ENCODE measurements at places on chromosomes 12 and 14. TPM values are rescaled to one million over a fixed set of nuclear protein-coding genes. Genes with fewer than 3 reads are reported as not detected.

Gene RPGRIP1
- 0.16 TPM for total RNA-seq

Gene TBC1D30
- 72.2 TPM for total RNA-seq

Gene KCNA5
- 1.7 TPM for total RNA-seq

Gene SSTR1
- total RNA-seq = 14.8 TPM

Gene CFAP251
- 9.5 TPM for total RNA-seq

Gene KRT8
- total RNA-seq = not detected

Gene LYSET
- total RNA-seq = 8.6 TPM

Gene ING4
- 65.0 TPM for total RNA-seq

Gene SLC2A13
- 113 TPM for total RNA-seq

Gene SERPINA10
- total RNA-seq = not detected

Gene E2F7
- 1.4 TPM for total RNA-seq

Gene FAM186B
- total RNA-seq = not detected

Gene NEK9
- total RNA-seq = 37.7 TPM

Gene LMNTD1
- total RNA-seq = 1.1 TPM

Gene PTHLH
- total RNA-seq = not detected

Gene TCL1B
- not detected for total RNA-seq

Gene P2RX7
- 2.7 TPM for total RNA-seq

Gene FLRT2
- 154 TPM for total RNA-seq

Gene RASAL1
- 2.5 TPM for total RNA-seq

Gene DIP2B
- 60.0 TPM for total RNA-seq

Gene CABP1
- total RNA-seq = 3.1 TPM

Gene LBHD2
- total RNA-seq = not detected

Gene GPR68
- 5.9 TPM for total RNA-seq

Gene PLCZ1
- total RNA-seq = not detected

- DNase-seq = no peak
Observed at GRCh38 chr12:96007729-96008128, 11.6 kb upstream of the HAL start.

- DNase-seq = no peak
Observed at GRCh38 chr12:68675101-68675842, 11.5 kb upstream of the NUP107 start.

GRCh38 chr14:99445931-99446330 is 34.7 kb downstream of the SETD3 start:
- no peak for DNase-seq

- DNase-seq = no peak
Observed at GRCh38 chr14:104554608-104555429, 24.7 kb upstream of the C14orf180 start.

- DNase-seq = no peak
Observed at GRCh38 chr14:90557516-90557915, 160.7 kb downstream of the CALM1 start.

- no peak for DNase-seq
Observed at GRCh38 chr12:19757317-19757877, 318.1 kb downstream of the AEBP2 start.

DNA sequence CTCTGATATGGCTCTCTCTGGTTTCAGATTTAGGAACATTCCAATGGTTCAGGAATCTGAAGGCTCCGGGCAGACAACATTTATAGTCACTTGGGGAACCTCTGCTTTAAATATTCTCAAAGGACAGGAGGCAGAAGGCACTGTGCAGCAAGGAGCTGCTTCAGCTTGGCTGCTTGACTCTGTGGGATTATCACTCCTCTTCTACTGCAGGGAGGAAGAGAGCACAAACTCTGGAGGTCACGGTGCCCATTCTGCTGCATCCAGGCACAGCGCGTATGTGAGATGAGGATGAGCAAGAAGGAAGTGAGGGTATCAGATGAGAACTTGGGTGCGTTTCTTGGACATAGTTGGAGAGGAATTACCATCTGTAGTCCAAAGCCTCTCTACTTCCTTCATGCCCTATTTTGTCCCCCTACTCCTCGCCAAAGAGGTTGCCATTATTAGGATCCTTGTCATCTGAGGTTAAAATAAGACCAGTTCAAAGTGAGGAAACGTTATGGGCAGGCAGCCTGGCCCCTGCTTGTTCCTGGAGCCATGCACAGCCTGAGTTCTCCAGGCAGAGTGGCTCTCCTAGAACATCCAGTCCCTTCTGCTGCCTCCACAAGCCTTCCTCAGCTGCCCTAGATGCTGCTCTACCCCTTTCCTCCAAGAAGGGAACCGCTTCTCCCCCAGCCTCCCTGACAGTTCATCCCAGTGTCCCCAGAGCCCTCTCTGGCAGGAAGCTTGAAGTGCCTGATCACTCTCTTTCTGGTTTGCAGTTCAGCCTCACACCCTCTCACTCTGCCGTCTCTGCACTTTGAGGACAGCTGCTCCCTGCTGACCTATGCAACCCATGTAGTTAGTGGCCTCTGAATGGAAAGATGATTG is 12.5 kb downstream of the FGF6 start:
- no peak for DNase-seq

- no peak for DNase-seq
Observed at GRCh38 chr14:79074510-79074909, 904.3 kb downstream of the NRXN3 start.

DNA sequence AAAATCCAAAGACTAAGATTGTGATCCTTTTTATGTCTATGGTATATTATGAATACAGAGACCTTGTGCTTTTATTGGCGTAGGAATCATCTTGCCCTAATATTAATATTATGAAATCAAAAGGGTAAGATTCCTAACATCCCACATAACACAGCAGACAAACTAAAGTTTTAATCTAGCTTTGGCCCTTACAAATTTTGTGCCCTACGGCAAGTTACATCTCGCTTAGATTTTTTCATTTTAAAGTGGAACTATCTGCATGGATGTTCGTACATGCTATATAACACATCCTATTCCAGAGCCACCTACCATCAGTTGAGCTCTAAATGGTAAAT is 217 bp upstream of the SMIM10L1 start:
- DNase-seq = no peak

- no peak for DNase-seq
Observed at GRCh38 chr12:82517027-82517426, 158.7 kb downstream of the METTL25 start.

GRCh38 chr12:28144059-28144458 is 46.2 kb upstream of the CCDC91 start:
- no peak for DNase-seq

DNA sequence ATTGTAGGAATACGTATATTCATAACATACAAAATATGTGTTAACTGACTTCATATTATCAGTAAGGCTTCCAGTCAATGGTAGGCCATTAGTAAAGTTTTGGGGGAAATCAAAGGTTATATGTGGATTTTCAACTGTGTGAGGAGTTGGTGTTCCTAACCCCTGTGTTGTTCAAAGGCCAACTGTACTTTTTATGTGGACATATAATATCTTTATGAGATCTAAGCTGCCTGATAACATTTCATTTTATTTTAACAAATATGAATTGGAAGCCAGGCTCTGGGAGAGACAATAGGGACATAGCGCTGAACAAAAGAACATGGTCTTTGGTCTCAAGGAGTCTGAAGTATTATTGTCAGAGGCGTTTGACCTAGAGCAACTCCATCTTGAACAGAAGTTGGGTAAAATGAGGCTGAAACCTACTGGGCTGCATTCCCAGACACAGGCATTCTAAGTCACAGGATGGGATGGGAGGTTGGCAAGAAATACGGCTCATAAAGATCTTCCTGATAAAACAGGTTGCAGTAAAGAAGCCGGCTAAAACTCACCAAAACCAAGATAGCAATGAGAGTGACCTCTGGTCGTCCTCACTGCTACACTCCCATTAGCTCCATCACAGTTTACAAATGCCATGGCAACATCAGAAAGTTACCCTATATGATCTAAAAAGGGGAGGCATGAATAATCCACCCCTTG is 147.2 kb downstream of the KSR2 start:
- DNase-seq = no peak

DNA sequence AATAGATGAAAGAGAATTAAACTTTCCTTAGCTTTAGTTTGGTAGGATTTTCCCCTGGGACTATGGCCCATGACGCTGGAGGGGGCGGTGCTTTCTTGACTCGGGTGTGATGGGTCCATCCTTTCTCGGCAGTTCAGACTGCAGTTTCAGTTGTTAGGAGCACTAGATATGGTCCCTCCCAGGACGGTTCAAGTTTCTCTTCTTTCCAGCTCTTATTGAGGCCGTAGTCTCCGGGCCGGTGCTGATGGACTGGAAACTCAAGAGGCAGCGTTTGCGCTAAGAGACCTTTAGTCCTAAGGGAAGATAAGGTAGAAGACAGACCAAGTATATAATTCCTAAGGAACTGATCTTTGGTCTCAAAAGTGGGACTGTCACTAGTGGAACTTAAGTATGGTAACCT is 111.2 kb downstream of the RIN3 start:
- DNase-seq = no peak

- no peak for DNase-seq
Observed at GRCh38 chr12:94244165-94245133, 96.1 kb downstream of the PLXNC1 start.

- DNase-seq = no peak
Observed at GRCh38 chr12:65275627-65276026, 2.9 kb upstream of the MSRB3 start.

DNA sequence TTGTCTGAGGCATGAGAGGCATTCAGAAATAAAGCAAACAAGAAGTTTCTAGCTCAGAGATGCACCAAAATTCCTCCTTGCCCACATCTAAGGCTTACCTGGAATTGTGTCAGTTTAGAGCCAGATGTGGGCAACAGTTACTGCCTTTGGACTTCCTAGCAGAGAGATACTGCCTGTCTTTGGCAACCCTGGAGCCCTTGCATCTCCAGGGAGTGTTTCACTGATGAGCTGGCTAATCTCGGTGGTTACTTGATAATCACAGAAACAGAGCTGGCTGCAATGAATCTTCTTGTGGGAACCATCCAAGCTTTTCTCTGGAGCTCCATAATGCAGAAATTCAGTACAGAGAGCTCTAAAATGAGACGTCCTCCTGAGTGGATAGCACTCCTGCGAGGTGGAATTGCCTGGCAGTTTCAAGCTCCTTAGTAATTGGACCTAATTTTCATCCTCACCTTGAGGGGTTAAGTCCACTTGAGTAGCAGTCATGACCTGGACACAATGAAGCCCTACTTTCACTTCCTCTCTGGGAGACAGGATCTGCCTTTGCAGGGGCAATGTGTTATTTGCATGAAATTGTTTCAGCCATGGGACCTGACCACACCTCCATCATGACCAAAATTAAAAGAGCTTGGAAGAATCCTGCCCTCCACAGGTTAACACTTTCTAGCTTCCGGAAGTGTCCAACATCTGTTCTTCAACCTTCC is 108.8 kb upstream of the ARHGAP5 start:
- DNase-seq = no peak

GRCh38 chr14:102500158-102500662 is 9.4 kb downstream of the ANKRD9 start:
- no peak for DNase-seq

DNA sequence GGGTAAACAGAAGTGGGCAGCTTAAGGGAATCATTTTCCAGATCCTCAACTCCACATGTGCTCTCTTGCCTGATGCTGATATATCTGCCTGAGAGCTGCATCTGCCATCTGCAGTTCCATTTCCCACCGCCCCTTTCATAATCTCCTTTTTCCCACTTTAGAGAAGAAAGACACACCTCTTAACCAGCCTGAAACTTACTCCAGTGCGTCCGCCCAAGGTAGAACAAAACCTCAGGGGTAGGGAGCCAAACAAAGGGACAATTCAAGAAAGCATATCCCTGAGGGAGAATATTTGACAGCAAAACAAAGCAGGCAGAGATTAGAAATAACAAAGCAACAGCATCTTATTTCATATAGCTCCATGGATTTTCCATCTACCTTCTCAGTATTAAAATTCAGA is 4.3 kb downstream of the MDM1 start:
- DNase-seq = no peak

GRCh38 chr14:53350866-53351265 is 197.7 kb upstream of the DDHD1 start:
- no peak for DNase-seq

GRCh38 chr12:120979862-120980696 is 1.7 kb downstream of the HNF1A start:
- no peak for DNase-seq

- DNase-seq = no peak
Observed at GRCh38 chr12:66915306-66915904, 236.5 kb upstream of the GRIP1 start.

DNA sequence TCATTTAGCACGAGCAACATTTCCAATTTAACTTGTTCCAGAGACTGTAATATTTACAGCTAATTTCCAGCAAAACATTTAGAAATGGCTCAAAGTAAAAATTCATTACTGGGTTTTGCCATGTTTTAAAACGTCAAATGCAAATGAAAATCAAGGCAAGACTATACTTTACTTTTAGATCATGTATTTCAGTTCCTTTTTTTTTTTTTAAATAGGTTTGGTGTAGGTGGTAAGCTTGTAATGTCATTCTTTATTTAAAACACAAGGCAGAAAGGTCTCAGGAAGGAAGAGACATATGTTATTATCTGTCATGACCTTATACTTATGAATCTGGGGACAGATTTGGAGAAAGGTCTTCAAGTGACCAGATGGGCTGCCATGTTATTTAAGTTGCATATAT is 54.1 kb downstream of the GRIP1 start:
- DNase-seq = no peak

- DNase-seq = no peak
Observed at GRCh38 chr12:53568809-53569557, 57.2 kb downstream of the ATF7 start.

GRCh38 chr12:11545484-11546330 is 103.8 kb upstream of the ETV6 start:
- no peak for DNase-seq

DNA sequence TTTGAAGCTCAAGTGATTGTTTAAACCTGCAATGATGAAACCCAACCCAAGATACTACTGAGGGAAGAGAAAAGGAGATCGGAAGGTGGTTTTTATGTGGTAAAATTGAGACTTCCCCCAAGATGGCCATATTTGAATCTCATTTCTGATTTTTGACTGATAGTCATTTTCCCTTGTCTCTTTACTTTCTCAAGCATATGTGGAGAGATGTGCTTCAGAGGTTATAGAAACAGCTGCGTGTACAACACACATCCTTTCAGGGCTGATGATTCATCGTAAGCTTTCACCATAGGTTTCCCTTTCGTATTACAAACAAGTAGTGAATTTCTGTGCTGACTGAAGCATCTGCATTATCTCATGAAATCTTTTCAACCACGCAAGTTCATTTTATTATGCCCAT is 276.2 kb downstream of the EMP1 start:
- DNase-seq = no peak

GRCh38 chr12:54030889-54031471 is 1.9 kb upstream of the HOXC5 start:
- no peak for DNase-seq

GRCh38 chr14:97726676-97727075 is 929.5 kb downstream of the VRK1 start:
- no peak for DNase-seq

- no peak for DNase-seq
Observed at GRCh38 chr14:71460091-71460490, 472.1 kb upstream of the RGS6 start.

DNA sequence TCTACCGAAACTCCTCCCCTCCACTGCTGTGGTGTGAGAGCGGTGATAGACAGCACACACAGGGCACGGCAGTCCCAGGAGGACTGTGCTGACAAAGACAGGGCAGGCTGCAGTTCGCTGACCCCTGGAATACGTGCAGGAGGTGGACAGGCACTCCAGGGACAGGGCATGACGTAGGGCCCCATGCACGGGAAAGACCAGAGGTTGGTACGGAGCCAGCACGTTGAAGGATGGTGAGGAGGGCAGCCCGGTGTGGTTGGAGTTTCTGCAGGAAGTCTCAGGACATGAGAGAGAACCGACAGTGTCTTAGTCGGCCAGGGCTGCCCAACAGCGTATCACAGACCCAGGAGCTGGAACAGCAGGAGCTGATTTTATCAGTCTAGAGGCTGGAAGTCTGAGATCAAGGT is 254.2 kb upstream of the FKBP4 start:
- DNase-seq = no peak

Data from occipital lobe (tissue), 3 donors.